ENCODE measurements at places on chromosomes 2 and 18.

DNA sequence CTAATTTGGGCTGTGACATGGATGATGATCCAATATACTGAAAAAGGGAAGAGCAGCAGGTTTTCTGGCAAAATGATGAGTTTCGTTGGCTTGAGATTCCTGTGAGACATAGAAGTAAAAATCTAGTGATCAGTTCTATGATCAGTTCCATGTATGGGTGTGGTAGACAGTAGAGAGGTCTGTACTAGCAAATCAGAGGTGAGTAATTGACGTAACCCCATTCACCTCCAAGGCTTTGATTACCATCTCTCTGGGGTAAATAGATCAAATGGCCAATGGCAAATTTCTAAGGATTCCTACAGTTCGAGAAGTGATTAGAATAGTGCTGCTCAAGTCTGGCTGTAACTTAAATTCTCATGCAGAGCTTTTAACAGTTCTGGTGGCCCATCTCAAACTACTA lies 6.4 kb downstream of the ITGA4 start:
- no peak for DNase-seq

DNA sequence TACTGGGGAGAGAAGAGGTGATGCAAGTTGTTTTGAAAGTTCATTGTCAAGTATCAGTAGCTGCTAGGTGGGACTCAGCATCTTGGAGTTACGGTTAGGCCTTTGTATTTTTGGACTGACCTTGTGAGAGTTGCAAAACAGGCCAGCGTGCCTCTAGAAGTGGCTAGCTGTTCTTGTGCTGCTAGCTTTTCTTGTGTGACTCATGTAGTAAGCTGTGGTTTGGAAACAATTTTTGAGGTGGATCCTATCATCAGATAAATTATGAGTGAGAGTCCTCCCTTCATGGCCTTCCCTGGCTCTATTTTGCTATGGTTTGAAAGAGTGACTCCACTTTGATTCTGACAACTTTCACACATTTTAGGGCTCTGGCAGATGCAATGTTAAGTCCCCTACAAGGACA lies 409.2 kb upstream of the HS6ST1 start:
- peak; percentile 30 for DNase-seq

DNA sequence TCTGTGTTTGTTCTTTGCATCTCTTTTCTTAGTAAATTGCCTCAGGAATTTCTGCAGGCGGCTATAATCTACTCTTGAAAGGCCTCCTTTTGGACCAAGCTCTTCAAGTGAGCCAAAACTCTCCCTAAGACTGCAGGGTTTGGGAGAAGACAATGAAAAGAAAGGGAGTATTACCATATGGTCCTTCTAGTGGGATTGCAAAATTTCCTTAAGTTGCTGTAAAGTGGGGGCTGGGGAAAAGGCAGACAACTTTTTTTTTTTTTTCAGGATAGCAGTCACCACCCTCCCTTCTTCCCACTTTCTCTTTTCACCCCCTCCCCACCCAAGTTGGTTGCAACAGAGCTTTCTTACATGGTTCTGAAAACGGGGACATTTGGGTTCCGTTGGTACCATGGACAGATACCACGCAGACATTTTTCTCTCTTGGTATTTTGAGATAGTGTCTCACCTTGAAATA lies 183.7 kb downstream of the FHOD3 start:
- DNase-seq = no peak

DNA sequence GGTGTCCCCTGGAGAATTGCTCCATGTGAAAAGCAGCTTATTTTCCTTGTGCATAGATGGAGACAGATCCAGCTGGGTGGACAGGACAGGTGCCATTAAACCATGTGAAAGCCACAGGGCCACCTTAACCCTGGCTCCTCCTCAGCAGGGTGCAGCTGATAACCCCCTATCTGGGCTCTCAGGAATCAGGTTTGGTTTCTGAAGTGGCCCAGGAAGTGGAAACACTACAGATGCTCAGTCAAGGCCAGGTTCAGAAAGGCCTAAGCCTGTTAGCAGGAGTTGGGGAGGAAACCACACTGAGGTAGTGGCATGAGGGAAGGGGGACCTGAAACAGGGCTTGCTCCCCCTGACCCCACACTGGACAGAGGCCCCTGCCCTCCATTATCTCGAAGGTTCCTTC lies 217.0 kb downstream of the SPP2 start:
- DNase-seq = no peak

DNA sequence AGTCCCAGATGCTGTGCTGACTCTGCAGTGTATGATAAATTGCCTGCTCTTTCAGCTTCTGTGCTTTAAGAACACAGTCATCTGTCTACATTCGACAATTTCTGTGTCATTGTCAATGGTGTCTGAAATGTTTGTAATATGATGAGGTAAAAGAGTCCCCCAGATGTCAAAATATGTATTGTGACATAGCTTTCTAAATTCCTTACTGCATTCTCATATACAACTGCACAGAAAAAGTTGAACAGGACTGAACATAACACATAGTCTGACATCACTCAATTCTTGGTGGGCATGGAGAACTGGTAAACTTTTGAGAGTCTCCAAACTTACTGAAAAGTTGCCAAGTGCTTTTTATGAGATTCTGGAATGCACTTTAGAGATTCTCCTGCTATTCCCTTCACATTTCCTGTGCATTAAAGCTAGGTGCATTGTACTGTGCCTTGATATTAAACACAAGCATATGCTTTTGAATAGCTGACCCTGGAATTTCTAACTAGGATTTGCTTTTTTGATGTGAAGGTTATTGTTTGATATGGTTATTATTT lies 48.1 kb upstream of the ARHGAP28 start:
- no peak for DNase-seq

DNA sequence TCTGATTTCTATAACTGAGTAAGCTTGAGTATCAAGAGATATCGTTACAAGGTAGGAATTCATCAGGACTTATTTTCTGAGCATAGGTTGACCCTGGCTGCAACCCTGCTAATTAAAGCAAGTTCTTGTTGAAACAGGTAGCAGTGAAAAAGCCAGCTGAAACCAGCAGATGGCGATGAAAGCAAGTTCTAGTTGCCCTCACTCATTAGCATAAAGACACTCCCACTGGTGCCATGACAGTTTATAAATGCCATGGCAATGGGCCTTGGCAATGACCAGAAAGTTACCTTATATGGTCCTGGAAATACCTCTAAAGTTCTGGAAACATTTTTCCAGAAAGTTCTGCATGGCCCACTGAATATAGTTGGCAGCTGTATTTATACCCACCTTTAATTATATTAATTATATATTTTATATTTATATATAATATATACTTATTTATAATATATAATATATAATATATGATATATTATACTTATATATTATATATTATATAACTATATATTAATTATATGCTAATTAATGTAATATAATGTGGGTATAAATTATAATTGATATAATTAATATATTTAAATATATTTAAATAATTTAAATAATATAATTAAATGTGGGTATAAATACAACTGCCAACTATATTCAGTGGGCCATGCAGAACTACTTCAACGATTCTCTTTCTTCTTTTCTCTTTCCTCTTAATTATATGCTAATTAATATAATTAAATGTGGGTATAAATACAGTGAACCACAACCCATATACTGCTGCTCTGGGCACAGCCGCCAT lies 188.0 kb downstream of the CDH7 start:
- peak; percentile 38 for DNase-seq
